ENCODE measurements at places on chromosomes 13 and 19. TPM values are rescaled to one million over a fixed set of nuclear protein-coding genes. Genes with fewer than 3 reads are reported as not detected.

GFY gene
- total RNA-seq = not detected

- H3K36me3 ChIP-seq = no peaks in the 10 kb centered on the region
- no peaks in the 10 kb centered on the region for H3K4me1 ChIP-seq
- peak; percentile 57 for DNase-seq
Measured at GRCh38 chr19:38425810-38426466, at the start of gene RASGRP4. RASGRP4 (minus strand) TSS chr19:38426219; CDS start chr19:38426091, 128 bp downstream.

DNA sequence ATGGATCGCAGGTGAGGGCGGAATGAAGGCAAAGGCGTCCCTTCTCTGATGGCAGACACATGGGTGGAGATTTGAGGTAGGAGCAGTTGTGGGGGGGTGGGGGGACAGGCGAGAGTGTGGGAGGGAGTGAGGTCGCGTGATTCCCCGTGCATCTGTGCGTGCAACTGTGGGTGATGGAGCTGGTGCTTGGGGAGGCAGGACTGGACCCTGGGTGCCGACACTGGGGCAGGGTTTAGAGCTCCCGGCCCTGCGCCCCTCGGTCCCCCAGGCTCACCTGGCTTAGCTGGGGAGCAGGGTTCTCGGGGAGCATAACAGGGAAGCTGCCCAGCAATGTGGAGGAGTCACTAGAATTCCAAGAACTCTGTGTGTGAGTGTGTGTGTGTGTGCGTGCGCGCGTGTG is 3.4 kb downstream of the TMPRSS9 start:
- no peaks in the 10 kb centered on the region for H3K4me1 ChIP-seq
- H3K27ac ChIP-seq = no peak overlapping the region
- no peak overlapping the region for H3K4me3 ChIP-seq
- no peak for DNase-seq
- H3K36me3 ChIP-seq = no peaks in the 10 kb centered on the region

GRCh38 chr13:41639237-41639904 is 182.0 kb downstream of the RGCC start:
- H3K27ac ChIP-seq = peak overlapping the region; percentile 60
- H3K4me3 ChIP-seq = no peak overlapping the region
- no peaks in the 10 kb centered on the region for H3K27me3 ChIP-seq
- DNase-seq = no peak
- peaks cover 4% of the 10 kb centered on the region for H3K4me1 ChIP-seq

DNA sequence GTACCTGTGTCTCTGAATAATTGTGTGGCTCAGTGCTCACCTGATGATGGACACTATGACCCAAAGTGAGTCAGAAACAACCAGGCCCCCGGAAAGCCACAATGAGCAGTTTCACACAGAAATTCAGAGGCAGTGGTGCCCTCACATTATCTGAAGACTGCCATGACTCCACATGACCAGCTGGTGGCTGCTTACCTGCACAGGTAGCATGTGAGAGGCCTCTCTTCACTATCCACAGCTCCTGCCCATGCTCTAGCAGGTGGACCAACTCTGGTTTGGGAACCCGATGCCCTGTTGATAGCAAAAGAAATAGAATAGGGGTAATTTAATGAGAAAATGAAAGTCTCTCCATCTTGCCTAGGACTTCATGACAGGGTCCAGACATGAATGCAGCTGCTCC is 7.2 kb downstream of the ZNF550 start:
- no peaks in the 10 kb centered on the region for H3K4me1 ChIP-seq
- DNase-seq = no peak
- no peak overlapping the region for H3K27ac ChIP-seq
- H3K4me3 ChIP-seq = no peak overlapping the region
- peaks cover 78% of the 10 kb centered on the region for H3K36me3 ChIP-seq

- DNase-seq = peak; percentile 21
- H3K4me3 ChIP-seq = peak overlapping the region; percentile 68
- peaks cover 18% of the 10 kb centered on the region for H3K36me3 ChIP-seq
- no peaks in the 10 kb centered on the region for H3K27me3 ChIP-seq
Measured at GRCh38 chr19:57850553-57851017, 926 bp downstream of the ZNF587 start.

GRCh38 chr13:112443995-112444311 is 67.8 kb downstream of the SPACA7 start:
- no peak overlapping the region for H3K27ac ChIP-seq
- peaks cover 57% of the 10 kb centered on the region for H3K27me3 ChIP-seq
- peak; percentile 59 for DNase-seq
- H3K36me3 ChIP-seq = no peaks in the 10 kb centered on the region
- peaks cover 4% of the 10 kb centered on the region for H3K4me1 ChIP-seq
- H3K4me3 ChIP-seq = no peak overlapping the region

DNA sequence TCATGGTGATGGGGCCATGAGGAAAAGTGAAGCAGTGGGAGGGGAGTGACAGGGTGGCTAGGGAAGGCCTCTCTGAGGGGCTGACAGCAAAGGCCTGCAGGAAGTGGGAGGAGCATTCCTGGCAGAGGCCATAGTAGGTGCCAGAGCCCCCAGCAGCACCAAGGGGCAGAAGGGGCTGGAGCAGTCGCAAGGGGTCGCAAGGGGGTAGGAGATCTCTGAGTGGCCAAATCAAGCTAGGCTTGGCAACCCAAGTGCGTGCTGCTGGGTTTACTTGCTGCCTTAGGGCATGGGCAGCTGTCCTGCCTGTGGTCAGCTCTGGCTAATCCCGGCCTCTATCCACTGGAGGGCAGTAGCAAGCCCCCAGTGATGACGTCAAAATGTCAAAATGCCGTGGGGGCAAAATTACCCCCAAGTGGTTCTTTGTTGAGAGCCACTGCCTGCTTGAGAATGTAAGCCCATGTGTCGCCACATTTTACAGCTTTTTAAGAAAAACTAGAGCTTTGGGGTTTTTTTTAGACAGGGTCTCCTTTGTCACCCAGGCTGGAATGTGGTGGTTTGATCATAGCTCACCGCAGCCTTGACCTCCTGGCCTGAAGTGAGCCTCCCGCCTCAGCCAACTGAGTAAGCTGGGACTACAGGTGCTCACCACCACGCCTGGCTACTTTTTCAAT is 11.8 kb downstream of the CCDC97 start:
- DNase-seq = peak; percentile 53
- peaks cover 47% of the 10 kb centered on the region for H3K4me1 ChIP-seq
- no peak overlapping the region for H3K4me3 ChIP-seq
- peaks cover 3% of the 10 kb centered on the region for H3K27me3 ChIP-seq

GRCh38 chr13:112602189-112602588 is 14.2 kb upstream of the TUBGCP3 start:
- DNase-seq = no peak
- H3K4me1 ChIP-seq = peaks cover 4% of the 10 kb centered on the region
- H3K36me3 ChIP-seq = no peaks in the 10 kb centered on the region
- H3K27me3 ChIP-seq = peaks cover 6% of the 10 kb centered on the region
- H3K4me3 ChIP-seq = no peak overlapping the region
- H3K27ac ChIP-seq = no peak overlapping the region

KLK13 gene
- not detected for total RNA-seq

DNA sequence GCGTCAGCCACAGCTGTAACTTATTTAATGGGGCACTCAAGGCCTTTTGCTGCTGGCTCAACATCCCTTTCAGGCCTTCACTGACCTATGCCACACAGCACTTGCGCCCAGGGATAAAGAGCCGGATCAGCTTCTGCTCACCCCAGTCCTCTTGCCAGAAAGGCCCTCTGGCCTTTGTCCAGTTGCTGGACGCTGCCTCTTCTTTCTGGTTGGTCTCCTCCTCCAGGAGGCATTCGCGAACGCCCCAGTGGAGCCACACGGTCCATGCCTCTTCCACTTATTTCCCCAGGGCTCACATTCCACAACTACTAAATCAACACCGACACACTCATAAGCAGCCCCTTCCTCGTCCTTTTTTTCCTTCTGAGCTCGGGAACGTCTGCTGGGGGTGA is 3.7 kb upstream of the ZNF329 start:
- peak overlapping the region; percentile 97 for H3K27ac ChIP-seq
- H3K36me3 ChIP-seq = no peaks in the 10 kb centered on the region
- peak overlapping the region; percentile 93 for H3K4me3 ChIP-seq
- DNase-seq = peak; percentile 73

CFAP97D2 gene
- total RNA-seq = not detected

DNA sequence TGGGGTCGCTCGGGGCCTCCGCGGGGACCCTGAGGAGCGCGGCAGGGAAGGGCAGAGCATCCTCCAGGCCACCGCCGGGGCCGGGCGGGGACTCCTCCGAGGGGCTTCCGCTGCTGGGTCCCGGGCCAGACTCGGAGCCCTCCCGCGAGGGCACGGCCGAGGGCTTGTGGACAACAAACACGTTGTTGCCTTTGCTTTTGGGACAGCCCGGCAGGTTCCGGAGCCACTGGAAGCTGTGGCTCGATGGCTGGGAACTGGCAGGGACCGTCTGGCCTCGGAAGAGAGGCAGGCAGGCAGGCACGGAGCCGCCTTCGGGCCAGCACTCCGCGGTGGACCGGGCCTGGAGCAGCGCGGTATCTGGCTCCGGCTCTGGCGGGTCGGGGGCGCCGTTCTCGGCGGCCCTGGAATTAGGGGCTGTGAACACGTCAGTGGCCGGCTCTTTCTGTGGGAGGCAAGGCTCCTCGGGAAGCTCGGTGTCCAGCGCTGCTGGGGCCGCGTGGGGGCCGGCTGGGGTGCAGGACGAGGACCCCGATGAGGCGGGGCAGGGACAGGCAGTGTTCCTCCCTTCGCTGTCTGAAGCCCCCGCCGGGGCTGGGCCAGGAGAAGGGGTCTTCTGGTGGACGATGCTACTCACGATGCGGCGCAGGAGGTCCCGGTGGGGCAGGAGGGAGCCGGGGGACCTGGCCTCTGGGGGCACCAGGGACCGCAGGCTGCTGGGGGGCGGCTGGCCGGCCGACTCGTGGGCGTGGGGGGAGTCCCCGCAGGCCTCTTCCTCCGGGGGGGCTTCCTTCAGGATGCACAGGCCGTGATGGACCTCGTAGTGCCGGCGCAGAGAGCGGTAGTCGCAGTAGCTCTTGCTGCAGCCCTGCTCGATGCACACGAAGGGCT is 27.6 kb downstream of the ZNF541 start:
- DNase-seq = no peak
- H3K36me3 ChIP-seq = no peaks in the 10 kb centered on the region
- no peak overlapping the region for H3K4me3 ChIP-seq
- H3K27me3 ChIP-seq = peaks cover 50% of the 10 kb centered on the region
- no peaks in the 10 kb centered on the region for H3K4me1 ChIP-seq
- H3K27ac ChIP-seq = no peak overlapping the region

MEDAG gene
- 9.7 TPM for total RNA-seq

DNA sequence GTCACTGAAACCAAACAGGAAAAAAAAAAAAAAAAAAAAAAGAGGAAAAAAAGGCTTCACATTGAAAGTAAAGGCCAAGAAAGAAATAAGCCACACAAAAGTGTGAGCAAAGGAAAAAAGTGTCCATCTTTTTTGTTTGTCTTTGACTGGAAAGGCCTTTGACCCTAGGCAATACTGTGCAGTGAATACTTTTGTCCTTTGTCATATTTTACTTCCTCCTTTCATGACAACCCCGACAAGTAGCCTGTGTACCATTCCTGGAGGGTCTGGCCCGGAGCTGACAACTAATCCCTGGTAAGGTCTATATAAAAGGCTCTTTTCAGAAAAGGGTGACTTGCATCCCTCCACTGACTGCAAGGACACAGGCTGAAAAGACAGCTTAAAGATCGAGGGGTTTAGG is 12.9 kb upstream of the MICU2 start:
- no peak overlapping the region for H3K4me3 ChIP-seq
- H3K36me3 ChIP-seq = no peaks in the 10 kb centered on the region
- peaks cover 2% of the 10 kb centered on the region for H3K27me3 ChIP-seq
- H3K4me1 ChIP-seq = peaks cover 2% of the 10 kb centered on the region
- H3K27ac ChIP-seq = no peak overlapping the region
- DNase-seq = no peak

TNFSF9 gene
- 1.0 TPM for total RNA-seq

PRPF31 gene
- 38.7 TPM for total RNA-seq

GRCh38 chr13:106474912-106475311 is 60.5 kb downstream of the EFNB2 start:
- peaks cover 5% of the 10 kb centered on the region for H3K4me1 ChIP-seq
- H3K27ac ChIP-seq = no peak overlapping the region
- H3K4me3 ChIP-seq = no peak overlapping the region
- H3K27me3 ChIP-seq = no peaks in the 10 kb centered on the region
- H3K36me3 ChIP-seq = no peaks in the 10 kb centered on the region
- no peak for DNase-seq

GRCh38 chr19:17966550-17967256 is at the start of gene KCNN1:
KCNN1 (plus strand) TSS chr19:17967107; CDS start chr19:17973889, 6,782 bp downstream.
- no peaks in the 10 kb centered on the region for H3K36me3 ChIP-seq
- H3K27ac ChIP-seq = no peak within 1 kb of the TSS
- peaks cover 42% of the 10 kb centered on the region for H3K27me3 ChIP-seq
- DNase-seq = peak; percentile 47
- H3K4me3 ChIP-seq = peak within 1 kb of the TSS; percentile 37

NLRP11 gene
- total RNA-seq = not detected

ADGRE1 gene
- 0.04 TPM for total RNA-seq

ZNF471 gene
- total RNA-seq = 7.6 TPM

SOX1 gene
- total RNA-seq = 0.04 TPM

PCDH8 gene
- 0.44 TPM for total RNA-seq

ZNF135 gene
- 11.7 TPM for total RNA-seq

PTGIR gene
- total RNA-seq = 2.7 TPM

DNA sequence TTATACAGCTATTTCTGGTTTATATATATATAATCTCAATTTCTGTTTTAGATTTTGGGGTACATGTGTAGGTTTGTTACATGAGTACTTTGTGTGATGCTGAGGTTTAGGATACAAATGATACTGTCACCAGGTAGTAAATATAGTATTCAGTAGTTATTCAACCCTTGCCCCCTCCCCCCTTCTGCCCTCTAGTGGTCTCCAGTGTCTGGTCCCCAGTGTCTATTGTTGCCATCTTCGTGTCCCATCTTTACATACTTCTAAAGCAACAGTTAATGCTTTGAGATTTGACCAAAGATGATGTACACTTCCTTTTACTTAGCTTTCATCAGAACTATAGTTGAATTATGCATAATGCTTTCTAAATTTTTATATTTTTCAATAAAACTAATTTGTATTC is 1623.4 kb upstream of the PRR20A start:
- H3K27ac ChIP-seq = no peak overlapping the region
- H3K4me1 ChIP-seq = no peaks in the 10 kb centered on the region
- no peak for DNase-seq
- H3K36me3 ChIP-seq = no peaks in the 10 kb centered on the region
- no peak overlapping the region for H3K4me3 ChIP-seq

DNA sequence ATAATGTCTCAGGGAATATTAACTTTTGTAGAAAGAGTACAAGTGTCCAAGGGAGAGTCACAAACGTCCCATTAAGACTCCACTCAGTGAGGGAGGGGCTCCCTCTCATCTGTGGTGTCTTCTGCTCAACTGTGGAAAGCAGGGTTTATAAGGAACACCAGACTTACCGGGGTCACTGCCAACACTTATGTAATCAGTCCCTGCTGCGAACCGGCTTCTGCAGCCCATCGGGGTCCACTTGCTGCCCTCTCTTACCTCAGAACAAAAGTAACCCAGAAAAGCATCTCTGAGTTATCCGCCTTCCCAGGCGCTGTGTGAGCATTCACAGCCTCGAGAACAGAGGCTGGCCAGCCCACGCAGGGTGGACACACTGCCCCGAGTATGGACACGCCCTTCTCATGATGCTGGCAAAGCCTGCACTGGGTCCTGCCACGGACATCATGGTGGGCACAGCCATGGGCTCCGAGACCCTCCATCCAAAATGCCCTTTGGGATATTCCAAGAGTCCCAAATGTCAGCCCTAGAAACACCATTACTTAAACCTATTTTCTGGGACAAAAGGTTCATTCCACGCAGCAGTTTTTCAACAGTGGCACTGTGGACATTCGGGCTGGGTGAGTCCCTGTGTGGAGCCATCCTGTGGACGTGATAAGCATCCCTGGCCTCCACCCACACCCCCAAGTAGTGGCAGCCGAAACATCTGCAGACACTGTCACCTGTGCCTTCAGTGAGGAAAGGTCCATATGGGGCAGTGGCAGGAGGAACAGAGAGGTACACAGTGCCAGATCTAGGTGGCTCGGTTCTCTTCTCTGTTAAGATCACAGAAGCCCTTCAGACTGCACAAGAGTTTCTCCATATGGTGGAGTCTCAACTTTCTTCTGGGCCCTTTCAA is 63.9 kb downstream of the STK24 start:
- peaks cover 9% of the 10 kb centered on the region for H3K36me3 ChIP-seq
- H3K4me1 ChIP-seq = peaks cover 16% of the 10 kb centered on the region
- H3K27me3 ChIP-seq = no peaks in the 10 kb centered on the region
- no peak overlapping the region for H3K4me3 ChIP-seq

Measured in muscle of leg (tissue), 16 donors.